ENCODE measurements at places on chromosomes 3 and 15.
A peak's percentile ranks its signal among the peaks of the same experiment; 100 is the strongest.

DNA sequence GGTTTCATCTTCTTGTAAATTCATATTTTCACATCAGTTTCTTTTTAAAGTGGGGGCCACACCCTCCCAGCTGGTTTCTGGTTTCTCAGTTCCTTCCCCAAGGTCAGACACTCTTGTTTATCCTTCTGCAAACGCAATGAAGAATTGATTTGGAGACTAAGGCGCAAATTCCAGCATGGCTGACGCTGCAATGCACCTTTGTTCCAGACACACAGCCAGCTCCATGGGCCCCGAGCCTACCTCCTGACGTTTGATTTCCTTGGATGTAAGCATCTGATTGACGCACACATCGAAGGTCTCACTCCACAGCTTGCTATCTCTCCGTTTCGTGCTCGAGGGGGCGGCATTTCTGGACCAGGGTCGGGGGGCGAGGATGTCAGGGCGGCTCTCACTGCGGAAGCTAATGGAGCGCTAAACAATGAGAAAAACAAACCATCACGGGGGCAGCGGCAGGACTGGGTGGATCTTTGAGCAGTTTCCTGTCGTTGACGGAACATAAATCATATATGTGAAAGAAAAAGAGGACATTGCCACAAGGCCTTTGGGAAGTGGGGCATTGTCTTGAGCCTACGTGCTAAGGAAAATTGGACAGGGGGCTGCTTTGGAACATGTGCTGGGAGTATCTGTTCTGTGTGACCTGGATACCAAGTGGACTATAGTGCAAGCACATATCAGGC, 46.9 kb downstream of the ARHGEF3 start:
- no peak for DNase-seq

DNA sequence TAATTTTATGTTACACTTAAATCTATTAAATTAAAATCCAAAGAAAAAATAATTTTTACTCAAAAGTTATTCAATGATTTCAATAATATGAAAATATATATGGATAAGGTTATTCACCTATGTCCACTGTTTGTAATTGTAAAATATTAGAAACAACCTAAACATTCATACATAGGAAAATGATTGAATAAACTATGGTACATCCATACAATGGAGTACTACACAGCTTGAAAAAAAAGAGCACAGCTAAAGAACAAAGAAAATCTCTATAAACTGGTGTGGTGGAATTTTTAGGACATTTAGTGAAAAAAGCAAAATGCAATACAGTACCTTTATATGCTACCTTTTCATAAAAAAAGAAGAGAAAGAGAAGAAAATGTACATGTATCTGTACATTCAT, 52.8 kb downstream of the SHOX2 start:
- no peak for DNase-seq

DNA sequence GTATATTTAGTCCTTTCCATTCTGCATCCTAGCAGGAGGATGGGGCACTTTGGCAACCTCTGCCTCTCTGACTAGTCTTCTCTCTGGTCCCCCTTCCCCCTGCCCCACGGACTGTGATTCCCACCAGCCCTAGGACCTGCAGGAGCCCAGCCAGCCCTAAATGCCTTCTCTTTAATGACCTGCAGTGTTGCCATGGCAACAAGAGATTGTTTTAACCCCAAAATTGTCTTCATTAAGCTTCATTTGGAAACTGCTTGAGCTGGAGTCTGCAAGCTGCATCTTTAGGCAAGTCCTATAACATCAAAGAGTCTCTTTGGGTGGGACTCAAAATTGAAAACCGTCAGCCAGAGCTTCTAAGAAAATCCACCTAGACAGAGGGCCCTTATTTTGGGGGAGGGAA, 59.7 kb upstream of the ANKRD34C start:
- no peak for DNase-seq

- DNase-seq = peak; percentile 20
Measured at GRCh38 chr15:51260202-51260601, 78.2 kb downstream of the CYP19A1 start.

GRCh38 chr3:156483961-156484787, 70.7 kb downstream of the SSR3 start:
- no peak for DNase-seq

- DNase-seq = peak; percentile 75
Measured at GRCh38 chr3:37729119-37729518, 132.6 kb upstream of the CTDSPL start.

DNA sequence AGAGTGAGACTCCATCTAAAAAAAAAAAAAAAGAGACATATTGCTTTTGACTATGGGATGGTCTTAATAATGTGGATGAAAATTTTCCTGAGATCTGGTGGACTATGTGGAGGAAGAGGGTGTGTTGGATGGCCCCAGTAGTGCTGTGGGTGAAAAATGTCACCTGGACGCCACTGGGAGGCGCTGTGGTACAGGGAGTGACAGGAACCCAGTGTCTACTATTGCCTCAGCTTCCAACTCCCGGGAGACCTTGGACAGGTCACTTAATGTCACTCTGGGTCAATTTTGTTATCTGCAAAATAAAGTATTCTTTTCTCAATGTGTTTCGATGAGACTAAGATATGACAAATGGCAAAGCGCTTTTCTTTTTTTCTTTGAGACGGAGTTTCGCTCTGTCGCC, 27.7 kb upstream of the DCP1A start:
- DNase-seq = peak; percentile 19

DNA sequence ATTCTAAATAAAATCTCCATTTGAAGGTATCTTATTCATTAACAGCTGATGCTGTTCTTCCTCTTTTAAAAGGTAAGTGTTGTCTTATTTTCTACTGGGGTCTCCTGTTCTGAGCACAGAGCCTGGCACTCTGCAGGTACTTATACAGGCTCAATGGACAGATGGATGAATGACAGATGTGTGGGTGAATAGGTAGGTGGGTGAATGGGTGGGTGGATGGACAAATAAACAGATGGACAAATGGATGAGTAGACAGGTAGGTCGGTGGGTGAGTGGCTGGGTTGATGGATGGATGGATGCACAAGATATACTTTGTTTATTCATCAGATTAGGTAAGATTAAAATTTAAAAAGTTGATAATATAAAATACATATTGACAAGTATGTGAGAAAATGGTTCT, 53.5 kb downstream of the SLC41A3 start:
- no peak for DNase-seq
